Nephron progenitor cell (in vitro differentiated cells): ENCODE measurements at places on chromosomes 6 and 20.

DNA sequence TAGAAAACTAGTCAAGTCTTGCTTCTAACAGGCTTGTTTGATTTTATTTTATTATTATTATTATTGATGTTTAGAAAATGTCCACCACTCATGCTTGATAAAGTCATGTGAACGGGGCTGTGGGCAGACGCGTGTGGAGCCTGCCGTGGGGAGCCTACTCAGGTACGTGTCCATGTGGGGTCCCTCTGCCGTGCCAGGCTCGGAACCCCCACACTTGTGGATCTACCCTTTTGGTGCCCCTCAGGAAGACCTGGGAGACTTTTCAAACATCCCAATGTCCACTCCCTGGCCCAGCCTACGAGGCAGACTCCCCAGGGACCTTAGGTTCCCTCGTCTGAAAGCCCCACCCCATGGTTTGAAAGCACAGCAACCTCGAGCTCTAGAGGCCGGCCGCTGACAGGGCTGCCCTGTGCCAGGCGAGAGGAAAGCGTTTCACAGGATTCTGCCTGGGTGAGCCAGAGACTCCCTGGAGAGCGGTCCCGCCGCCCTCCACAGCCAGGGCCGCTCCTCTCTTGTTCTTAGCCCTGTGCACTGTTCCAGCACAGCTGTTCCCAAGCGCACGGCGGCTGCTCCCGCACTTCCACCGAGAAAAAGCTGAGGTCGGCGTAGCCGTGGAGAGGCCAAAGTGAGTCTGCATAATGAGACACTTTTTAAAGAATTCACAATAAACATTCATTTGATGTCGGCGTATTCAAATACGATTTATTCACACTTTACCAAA, 249.7 kb downstream of the TTLL2 start:
- no peak for DNase-seq

DNA sequence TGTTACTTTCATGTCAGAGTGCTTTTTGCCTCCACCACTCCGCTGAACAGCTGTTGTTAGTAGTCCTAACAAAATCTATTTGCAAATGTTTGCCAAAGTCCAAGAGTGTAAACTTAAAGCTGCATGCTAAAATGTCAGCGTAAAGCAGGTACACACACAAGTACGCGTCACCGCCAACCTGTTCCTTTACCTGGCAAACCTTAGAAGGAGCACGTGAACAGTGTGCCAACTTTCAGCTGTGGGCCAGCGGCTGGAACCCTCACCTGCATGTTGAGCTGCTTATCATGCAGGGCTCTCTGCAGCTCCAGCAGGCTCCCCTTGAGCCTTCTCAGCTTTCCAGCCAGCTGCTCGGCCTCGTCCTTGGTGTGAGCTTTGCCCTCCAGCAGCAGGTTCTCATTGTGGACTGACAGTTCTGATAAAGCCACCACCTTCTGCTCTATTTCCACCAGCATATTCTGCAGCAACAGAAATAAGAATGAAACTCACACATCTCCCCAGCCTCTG, 359.3 kb downstream of the SYNE1 start:
- no peak for DNase-seq

- no peak for DNase-seq
Observed at GRCh38 chr20:6501061-6501460, 266.4 kb upstream of the BMP2 start.

DNA sequence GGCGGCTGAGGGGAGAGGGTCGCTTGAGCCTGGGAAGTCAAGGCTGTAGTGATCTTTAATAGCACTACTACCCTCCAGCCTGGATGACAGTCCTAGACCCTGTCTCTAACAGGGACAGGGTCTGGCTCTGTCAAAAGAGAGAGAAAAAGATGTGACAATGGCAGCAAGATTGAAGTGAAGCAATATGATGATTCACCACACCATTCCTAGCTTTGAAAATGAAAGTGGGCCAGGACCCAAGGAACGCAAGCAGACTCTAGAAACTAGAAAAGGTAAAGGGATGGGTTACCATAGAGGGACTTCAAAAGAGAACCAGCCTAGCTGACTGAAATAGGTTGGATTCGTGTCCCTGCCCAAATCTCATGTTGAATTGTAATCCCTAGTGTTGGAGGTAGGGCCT, 426.9 kb downstream of the HTR1B start:
- DNase-seq, result no peak

DNA sequence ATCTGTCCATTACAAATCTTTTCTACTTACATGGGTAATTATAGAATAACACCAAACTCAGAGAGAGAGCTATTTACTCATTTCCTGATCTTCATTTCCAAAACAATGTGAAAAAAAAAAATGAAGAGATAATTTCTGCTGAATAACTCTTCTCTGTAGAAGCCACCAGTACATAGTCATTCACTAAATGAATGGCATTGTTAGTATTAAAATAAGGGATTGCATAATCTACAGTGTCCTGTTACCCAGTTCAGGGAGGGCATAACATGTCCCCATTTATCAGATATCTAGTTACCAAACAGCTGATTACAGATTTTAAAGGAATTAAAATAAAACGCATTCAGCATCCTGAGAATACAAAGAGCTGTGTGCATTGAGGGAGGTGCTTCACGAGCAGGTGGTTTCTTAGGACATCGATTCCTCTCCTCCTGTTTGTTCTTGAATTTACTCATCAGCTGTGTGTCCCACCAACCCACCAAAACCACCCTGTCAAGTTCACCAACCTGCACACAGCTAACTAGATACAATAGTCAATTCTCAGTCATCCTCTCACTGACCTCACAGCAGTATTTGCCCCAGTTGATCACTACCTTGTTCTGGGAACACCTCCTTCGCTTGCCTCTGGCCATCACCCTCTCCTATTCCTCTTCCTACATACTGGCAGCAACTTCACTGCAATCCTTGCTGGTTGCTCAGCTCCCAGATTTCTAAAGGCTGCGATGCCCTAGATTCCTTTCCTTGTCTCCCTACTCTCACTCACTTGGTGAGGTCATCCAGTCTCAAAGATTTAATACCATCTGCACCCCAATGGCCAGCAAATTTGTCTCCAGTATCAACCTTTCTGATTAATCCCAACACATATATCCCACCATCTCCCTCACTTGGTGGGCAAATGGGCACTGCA, 18.7 kb downstream of the CNKSR3 start:
- no peak for DNase-seq

DNA sequence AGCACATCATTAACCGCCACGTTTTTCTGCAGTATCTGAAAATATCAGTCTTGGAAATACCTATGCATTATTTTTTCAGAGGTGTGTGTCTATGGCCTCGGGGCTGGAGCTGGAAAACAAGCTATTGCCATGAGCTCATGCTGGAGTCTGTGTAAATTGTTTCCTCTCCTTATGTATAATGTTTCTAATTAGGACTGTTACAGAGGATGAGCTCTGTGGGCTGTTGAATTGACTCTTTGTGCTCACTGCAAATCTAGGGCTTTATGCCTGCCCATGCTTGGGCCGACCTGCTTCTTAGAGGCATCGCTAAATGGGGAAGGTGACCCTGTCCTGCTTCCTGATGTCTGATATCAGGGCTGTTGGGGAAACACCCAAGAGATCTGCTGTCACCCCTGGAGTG, 80.8 kb upstream of the SLC22A16 start:
- DNase-seq, result no peak

DNA sequence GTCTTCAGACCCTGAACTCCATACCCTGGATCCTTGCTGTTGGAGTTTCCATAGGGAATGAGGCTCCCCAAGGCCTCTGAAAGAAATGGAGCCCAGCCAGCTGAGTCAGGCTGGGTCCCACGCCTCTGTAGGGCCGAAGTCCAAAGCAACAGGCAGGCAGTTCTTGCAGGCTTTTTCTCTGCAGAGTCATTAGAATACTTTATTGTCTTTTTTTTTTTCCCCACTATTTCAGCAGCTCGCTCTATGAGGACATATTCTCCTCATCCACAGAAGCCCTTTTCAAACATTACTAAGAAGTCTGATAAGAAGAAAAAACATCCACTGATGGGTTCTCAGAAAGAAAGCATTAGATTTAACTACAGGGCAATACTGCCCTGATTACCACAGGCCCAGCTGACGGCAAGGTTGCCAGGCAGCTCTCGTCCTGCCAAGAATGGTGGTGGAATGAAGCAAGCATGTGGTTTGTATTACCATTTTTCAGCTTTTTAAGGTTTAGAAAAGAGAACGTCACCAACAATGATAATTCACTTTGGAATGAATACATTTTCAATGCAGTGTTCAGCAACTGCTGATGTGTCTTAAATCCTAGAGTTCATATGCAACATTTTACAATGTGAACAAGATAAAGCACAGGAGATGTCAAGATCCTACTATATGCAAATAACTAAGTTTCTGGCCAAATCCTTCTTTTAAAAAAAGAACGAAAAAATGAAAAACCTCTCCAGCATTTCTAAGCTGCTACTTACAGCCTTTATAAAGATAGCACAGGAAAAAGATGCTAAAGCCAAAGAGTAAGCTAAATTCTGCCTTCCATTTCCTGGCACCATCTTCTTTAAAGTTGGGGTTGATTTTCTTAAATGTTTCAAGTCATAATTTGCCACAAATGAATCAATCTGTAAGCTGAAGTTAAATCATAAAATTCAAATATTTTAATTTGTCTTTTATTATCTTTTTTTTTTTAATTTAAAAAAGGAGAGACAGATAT, 223.6 kb upstream of the CITED2 start:
- no peak for DNase-seq

DNA sequence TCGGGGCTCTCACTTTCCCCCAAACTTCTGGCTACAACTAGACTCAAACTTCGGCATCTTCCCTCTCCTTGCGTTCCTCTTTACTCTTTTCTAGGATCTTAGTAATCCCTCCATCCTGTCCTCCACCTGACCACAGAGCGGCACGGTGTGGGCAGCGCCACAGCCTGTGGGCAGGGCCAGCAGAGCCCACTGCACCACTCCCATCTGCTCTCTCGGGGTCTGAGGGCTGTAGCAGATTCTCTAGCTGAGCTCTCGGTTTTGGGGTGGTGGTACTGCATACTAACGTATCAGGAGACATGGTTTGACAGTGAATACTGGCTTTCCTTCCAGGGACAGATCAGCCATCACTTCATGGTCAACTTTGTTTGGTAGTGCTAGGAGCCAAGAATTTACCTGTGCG, 57.4 kb downstream of the EZR start:
- no peak for DNase-seq

- DNase-seq, result no peak
Observed at GRCh38 chr6:71292001-71292400, 3.4 kb downstream of the OGFRL1 start.

DNA sequence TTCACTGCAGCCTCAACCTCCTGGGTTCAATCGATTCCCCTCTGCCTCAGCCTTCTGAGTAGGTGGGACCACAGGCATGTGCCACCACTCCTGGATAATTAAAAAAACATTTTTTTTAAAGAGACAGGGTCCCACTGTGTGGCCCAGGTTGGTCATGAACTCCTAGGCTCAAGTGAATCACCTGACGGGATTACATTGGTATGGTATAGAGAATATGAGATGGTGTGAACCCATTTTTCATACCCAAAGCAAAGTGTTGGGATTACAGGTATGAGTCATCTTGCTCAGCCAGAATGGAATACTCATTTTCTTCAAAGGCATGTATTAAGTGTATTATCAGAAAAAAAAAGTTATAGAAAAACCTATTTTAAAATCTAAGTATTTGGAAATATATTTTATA, 114.2 kb downstream of the AHI1 start:
- no peak for DNase-seq

DNA sequence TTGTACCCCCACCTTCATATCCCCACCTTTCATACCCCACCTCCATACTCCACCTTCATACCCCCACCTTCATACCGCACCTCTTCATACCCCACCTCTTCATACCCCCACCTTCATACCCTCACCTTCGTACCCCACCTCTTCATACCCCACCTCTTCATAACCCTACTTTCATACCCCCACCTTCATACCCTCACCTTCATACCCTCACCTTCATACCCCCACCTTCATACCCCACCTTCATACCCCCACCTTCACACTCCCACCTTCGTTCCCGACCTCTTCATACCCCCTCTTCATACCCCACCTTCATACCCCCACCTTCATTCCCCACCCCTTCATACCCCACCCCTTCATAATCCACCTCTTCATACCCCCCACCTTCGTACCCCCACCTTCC, 92.9 kb upstream of the NAA20 start:
- no peak for DNase-seq

- no peak for DNase-seq
Observed at GRCh38 chr20:50145566-50145965, 8.0 kb downstream of the PEDS1 start.

- no peak for DNase-seq
Observed at GRCh38 chr20:5216663-5217062, 89.9 kb downstream of the CDS2 start.

DNA sequence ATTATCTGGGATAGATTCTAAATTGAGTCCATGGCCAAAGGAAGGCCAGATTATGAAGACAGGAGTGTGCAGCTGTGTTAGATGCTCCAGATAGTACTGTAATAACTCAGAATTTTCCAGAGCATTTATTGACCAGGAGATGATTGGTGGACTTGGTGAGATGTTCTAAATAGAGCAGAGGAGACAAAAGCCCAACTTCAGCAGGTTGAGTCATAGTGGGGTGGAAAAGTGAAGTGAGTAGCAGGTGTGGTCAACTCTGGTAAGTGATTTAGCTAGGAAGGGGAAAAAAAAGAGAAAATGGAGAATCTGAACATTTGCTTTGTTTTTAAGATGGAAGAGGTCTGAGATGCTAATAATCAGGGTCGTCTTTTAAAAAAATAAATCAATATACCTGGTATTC, 227.4 kb downstream of the TMEM200A start:
- no peak for DNase-seq

- DNase-seq, result no peak
Observed at GRCh38 chr6:53673162-53673727, 7.7 kb upstream of the KLHL31 start.

DNA sequence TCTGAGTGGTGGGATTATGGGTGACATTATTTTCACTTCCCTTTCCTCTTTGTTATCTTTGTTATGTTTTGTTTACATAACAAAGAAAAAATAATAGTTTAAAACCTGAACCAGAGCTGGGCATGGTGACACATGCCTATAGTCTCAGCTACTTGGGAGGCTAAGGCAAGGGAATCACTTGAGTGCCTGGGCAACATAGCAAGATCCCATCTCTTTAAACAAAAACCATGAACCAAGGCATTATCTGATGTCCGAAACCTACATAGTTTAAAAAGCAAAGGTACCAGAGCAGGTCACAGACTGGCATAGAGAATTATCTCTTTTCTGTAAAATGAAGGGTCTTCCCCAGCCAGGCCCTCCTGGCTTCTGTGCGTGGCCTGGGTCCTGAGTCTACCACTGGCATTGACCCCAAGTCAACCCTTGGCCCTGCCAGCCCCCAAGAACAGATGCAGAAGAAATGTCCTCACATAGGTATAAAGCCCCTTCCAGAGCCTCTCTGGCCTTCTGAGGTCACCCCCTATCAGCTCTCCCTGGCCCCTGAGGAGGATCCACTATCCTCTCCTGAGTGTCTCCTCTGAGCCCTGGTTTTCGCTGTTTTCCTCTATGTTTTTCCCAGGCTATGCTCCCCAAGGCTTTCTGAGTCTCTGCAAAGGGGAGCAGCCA, 81.3 kb downstream of the TRERF1 start:
- no peak for DNase-seq

DNA sequence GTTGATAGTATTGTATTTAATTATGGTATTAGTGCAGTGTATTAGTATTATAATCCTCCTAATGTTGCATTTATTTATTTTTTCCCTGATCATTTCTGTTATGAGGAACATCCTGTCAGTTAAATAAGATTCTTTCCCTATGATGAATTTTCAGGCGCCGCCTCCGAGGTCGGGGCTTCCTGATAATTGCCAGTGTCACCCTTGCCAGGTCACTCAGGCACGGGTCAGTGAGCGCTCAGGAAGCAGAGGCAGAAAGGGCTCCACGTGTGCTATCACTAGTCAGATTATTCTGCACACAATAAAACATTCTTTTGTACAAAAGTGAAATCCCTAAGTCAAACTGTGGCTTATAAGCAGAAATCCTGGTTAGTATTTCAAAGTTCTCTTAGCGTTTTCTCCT, 64.8 kb downstream of the TSHZ2 start:
- peak; percentile 52 for DNase-seq

- no peak for DNase-seq
Observed at GRCh38 chr6:19864285-19864684, 27.1 kb downstream of the ID4 start.
